ENCODE measurements at places on chromosomes 13 and 19.

GRCh38 chr19:48102870-48103751 lies 7.5 kb downstream of the PLA2G4C start:
- no peak for DNase-seq

DNA sequence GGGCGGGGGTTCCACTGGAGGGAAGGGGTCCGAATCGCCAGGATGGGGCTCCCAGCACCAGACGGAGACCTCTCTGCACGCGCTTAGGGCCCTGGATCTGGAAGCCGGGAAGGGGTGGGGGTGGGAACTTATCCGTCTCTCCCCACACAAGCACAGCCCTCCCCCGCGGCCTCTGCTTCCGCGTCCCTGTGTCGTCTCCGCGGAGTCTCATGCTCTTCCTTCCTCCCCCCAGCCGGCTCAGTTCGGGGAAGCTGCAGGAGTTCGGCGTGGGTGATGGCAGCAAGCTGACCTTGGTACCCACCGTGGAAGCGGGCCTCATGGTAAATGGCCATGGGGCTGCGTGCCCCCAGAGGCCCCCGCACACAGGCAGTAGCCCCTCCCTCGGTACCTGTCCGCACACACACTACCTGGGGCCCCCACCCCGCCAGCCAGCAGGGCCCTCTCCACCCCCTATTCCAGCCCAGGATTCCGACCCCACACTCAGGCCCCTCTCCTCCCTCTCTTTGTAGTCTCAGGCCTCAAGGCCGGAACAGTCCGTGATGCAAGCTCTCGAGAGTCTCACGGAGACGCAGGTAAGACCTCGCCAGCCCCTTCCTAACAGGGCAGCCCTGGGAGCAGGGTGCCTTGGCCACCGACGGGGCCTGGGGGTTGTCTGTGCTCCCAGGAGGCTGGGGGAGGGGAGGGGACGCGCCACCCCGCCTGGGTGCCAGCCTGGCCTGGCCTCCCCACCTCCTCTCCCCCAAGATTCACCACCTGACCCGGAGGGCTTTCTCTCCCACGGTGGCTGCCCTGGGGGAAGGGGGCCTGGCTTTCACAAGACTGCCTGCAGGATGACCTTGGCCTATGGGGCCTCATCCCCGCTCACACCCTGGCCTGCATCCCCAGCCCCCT lies 3.2 kb downstream of the MIDN start:
- no peak for DNase-seq

GRCh38 chr19:39677961-39678889 lies 22.5 kb downstream of the LGALS16 start:
- no peak for DNase-seq

- DNase-seq: no peak
Measured at GRCh38 chr13:72820156-72820897, 38.4 kb downstream of the PIBF1 start.

GRCh38 chr13:65532231-65532630 lies 1697.9 kb downstream of the PCDH9 start:
- no peak for DNase-seq

DNA sequence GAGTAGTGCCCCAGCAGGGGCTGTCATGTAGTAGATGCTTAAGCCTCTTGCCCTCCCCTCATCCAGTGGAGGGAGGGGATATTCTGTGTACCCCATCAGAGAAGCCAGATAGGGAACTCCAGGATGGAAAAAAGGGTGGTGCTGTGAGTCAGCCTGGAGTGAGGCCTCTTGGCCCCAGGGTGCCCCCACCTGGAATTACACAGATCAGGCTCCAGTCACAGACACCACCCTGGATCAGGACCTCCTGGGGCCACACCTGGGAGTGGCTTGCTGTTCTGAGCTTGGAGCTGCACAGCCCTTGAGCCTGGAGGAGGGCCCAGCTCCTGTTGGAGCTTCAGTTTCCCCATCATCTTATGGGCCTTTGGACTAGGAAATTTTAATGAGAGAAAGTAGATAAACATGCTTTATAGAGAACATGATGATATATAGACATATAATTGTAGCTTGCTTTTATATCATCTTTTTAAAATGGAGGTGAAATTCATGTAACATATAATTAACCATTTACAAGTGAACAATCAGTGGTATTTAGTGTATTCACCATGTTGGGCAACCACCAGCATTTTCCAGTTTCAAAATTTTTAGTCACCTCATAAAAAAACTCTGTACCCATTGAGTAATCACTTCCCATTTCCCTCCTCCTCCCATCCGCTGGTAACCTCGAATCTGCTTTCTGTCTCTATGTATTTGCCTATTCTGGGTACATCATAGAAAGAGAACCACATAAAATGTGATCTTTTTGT lies 24.6 kb downstream of the CYP4F22 start:
- no peak for DNase-seq

GRCh38 chr13:72383646-72384045 lies 343.8 kb downstream of the MZT1 start:
- no peak for DNase-seq

DNA sequence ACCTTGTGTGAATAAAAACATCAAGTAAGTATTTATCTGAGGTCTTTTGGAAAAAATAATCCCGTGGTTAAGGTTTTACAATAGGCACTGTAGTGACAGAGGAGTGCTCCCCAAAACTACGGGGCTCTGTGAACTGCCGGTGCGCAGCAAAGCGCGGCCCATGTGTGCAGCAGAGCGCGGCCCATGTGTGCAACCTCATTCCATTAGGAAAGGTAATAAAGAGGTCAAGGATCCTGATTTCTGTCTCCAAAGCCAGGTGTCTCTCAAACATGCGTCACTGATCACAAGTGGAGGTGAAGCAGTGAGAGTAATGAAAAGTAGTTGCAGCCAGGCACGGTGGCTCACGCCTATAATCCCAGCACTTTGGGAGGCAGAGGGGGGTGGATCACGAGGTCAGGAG lies 58.7 kb downstream of the MRPL57 start:
- no peak for DNase-seq

DNA sequence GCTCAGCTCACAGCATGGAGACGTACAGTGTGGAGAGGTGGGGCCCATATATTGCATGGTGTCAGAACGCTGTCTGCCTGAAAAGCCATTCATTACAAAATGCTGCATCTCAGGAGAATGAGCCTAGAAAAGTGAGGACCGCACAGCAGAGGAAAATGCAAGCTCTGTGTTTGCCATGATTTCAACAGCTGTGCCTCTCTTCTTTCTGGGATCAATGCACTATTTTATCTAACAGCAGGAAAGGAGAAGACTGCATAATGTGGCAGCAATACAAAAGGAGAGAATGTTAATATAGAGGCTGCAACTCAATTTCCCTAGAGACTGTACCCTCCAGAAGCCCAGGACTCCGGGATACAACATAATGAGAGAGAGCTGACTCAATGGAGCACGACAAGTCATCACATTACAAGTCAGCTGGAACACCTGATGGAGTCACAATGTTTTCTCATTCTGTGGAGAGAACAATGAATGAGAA lies 368.0 kb downstream of the FGF14 start:
- DNase-seq: no peak

DNA sequence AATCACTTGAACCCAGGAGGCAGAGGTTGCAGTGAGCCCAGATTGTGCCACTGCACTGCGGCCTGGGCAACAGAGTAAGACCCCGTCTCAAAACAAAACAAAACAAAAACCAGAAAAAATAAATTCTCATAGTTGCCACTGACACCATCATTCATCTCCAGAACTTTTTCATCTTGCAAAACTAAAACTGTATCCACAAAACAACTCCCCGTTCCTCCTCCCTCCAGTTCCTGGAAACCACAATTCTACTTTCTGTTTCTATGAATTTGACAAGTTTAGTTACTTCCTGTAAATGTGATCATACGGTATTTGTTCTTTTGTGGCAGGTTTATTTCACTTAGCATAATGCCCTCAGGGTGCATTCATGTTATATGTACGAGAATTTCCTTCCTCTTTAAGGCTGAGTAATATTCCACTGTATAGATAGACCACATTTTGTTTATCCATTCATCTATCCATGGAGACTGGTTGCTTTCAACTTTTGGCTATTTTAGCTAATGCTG lies 13.2 kb upstream of the ADGRE5 start:
- no peak for DNase-seq

DNA sequence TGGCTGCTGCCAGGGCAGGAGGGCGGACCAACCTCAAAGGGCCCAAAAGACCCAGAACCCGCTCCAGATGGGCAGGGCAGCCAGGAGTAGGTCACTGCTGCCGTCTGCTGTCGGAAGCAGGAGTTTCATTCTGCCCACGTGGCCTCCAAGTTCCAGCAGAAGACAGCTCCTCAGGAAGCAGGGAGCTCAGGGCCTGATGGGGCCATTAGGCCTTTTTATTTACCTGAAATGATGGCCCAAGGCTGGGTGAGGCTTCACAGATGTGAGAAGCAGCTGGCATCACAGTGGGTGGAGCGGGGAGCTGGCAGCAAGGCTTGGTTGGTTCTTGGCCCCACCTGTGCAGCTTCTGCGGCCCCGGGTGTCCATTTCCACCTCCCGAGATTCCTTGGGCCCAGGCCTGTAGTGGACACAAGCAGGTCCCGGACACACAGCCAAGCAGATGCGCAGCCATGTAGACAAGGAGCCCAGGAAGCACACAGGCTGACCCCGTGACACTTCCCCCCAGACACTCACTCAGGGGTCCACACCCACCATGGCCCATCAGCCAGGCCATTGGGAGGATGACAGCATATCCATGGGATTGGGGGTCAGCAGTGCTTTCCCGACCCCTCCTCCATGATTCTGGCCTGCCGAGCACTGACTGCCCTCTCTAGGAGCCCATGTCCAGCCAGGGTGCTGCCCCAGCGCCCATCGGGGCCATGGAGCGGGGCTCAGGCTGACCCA lies 26.4 kb downstream of the C13orf46 start:
- DNase-seq: no peak

GRCh38 chr13:41462427-41462826 lies 5.1 kb downstream of the RGCC start:
- DNase-seq: no peak

DNA sequence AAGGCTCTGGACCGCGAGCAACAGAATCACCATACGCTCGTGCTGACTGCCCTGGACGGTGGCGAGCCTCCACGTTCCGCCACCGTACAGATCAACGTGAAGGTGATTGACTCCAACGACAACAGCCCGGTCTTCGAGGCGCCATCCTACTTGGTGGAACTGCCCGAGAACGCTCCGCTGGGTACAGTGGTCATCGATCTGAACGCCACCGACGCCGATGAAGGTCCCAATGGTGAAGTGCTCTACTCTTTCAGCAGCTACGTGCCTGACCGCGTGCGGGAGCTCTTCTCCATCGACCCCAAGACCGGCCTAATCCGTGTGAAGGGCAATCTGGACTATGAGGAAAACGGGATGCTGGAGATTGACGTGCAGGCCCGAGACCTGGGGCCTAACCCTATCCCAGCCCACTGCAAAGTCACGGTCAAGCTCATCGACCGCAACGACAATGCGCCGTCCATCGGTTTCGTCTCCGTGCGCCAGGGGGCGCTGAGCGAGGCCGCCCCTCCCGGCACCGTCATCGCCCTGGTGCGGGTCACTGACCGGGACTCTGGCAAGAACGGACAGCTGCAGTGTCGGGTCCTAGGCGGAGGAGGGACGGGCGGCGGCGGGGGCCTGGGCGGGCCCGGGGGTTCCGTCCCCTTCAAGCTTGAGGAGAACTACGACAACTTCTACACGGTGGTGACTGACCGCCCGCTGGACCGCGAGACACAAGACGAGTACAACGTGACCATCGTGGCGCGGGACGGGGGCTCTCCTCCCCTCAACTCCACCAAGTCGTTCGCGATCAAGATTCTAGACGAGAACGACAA lies 1.8 kb downstream of the PCDH17 start:
- DNase-seq: no peak

- no peak for DNase-seq
Measured at GRCh38 chr19:12872941-12873890, 8.0 kb downstream of the DNASE2 start.

GRCh38 chr13:99811067-99811700 lies 160.4 kb downstream of the ZIC5 start:
- DNase-seq: no peak

- no peak for DNase-seq
Measured at GRCh38 chr19:41783612-41784011, 12.8 kb upstream of the CEACAM3 start.

- DNase-seq: no peak
Measured at GRCh38 chr19:32201636-32202051, 143.8 kb upstream of the ZNF507 start.

DNA sequence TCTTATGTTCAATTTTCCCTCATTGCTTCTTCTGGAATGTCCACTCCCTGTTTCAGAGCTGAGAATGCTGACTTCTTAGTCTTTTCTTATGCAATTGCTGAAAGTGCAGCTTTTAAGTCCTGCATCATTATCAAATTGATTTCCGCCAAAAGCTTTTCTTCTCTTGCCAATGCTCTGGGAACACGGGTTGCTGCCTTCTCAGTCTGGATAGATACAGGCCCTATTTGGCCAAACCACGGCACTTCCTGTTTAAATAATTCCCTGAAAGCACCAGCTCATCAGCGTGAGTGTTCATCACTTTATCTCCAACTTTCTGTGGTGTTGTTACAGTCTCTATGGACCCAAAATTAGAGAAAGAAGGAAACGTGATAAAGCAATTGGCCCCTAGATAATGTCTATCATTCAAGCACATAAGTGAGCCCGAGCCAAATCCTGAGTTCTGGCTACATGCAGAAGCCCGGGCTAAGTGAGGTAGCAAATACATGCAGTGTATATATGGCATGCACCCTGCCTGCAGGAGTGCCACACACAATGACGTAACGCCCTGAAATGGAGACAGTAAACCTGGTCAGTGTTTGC lies 85.7 kb downstream of the CYSLTR2 start:
- DNase-seq: no peak

DNA sequence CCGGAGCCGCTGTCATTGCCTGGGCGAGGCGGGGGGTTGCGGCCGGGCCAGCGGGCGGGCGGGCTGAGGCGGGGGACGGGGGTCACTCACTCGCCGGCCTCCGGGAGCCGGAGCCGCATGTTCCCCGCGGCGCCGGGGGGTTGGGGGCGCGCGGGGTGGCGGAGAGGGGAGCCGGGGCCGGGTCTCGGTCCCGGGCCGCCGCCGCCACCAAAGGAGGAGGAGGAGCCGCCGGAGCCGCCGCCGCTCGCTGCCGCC lies 149 bp downstream of the MED26 start:
- DNase-seq: no peak

- DNase-seq: no peak
Measured at GRCh38 chr13:97101912-97102708, 107.8 kb upstream of the OXGR1 start.

- DNase-seq: no peak
Measured at GRCh38 chr13:45800485-45800884, 51.1 kb downstream of the SIAH3 start.

- no peak for DNase-seq
Measured at GRCh38 chr13:28411831-28412353, 83.0 kb downstream of the FLT1 start.

DNA sequence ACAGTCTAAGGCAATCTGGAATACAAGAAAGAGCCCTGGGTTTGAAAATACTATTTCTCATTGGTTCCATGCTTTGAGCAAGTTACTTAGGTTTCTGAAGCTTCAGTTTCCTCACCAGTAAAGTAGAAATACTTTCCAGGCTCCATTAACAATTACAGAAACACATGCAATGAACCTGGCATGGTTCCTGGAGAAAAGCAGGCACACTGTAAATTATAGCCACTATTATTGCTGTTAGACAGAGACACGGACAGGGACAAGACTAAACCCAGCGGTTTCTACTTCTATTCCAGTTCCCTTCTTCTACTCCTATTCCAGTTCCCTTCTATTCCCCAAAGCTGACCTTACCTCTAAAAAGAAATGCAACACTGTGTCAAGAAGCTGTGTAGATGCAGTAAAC lies 41.2 kb downstream of the MIPEP start:
- no peak for DNase-seq
